ENCODE measurements at places on chromosomes 16 and 17.
A peak's percentile ranks its signal among the peaks of the same experiment; 100 is the strongest.

DNA sequence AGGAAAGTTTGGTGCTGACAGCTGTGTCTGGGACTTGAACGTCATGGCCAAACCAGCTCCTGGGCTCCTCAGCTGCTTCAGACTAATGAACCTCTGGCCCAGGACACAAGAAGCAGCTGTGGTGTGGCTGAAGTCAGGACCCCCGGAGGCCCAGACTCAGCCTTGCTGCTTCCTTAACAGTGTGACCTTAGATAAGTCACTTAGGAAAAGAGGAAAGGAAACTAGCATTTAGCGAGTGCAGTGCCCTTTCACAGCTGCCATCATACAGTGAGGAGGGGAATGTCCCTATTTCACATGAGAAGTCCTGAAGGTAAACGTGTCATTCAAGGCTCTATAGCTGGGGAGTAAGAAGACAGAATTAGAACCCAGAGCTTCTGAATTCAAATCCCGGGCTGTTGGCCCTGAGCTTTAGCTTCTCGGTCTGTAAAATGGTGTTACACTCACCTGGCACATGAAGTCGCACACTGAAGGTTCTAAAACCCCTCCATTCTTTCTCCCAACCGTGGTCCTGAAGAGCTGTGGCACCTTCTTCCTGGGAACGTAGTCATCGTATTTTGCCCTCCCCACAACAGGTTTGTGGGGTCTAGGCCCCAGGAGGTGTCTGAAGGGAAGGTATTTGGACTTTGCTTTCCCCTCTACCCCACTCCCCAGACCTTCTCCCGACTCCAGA is 910 bp upstream of the RAMP2 start:
- DNase-seq, result no peak

- no peak for DNase-seq
Measured at GRCh38 chr17:20158580-20158979, 149.4 kb downstream of the SPECC1 start.

GRCh38 chr17:12118617-12119016 is 97.9 kb downstream of the MAP2K4 start:
- no peak for DNase-seq

DNA sequence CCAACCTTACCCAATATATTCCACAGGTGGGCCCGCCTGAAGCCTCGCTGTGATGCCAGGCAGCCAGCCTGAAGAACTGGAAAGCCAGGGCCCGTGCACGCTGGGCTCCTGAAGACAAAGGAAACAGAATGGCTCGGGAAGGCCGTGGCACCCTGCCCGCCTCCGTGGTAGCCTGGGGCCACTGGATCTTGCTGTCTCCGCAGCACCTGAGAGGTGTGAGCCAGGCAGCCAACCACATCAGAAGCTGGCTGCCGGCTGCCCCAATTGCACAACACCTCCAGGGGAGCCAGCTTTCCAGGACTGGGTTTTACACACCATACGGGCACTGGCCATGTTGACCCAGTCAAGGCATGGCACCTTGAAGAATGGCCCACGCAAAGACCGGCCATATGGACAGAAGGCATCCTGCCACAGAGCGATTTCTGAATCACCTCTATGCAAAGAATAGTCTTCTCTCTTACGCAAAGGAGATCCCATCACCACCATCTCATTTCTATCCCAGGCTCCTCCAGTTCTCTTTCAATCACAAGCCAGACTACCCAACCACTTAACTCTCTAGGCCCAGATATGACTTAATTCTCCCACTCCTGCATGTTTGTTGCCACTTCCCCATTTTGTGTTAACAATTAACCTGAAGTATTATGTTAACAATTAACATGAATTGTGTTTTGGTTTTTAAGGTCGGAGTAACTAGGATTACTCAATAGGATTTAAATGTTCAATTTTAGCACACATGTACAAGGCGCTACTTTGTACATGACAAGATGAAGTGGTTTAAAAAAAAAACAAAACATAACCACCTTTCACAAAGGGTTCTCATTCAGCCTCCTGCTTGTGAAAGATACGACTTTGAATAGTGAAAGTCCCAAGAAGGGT is 32.1 kb downstream of the ZFHX3 start:
- DNase-seq, result no peak

DNA sequence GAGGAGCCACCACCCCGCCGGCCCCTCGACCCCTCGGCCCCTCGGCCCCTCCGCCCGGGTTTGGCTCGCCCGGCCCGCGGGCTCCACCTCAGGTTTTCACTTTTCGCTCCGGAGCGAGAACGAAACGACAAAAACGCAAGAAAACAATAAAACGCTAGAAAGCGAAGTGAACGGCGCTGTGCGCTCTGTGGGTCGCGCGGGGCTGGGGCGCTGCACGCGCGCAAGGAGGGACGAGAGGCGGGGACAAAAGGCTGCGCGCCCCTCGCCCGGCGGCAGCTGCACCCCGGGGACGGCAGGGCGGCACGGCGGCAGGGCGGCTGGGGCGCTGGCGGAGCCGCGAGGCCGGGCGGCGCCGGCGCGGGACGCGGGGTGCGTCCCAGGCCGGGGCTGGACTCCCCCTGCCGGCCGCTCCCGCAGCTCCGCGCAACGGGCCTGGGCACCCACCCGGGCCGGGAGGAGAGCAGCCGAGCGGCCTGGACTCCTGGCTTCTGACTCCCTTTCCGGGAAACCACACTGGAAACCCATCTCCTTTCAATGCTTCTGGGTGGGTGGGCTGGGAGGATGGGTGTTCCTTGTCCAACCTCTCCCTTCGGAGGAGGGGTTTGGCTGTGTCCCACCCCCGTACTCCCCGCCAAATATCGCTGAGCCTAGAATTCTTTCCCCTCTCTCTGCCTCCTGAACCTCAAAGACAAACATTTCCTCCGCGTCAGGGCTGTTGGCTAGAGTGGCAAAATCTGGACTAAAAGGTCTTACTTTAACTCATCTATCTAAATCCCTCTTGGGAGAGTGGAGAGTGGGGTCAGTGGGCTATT is 9.9 kb downstream of the TBX2 start:
- DNase-seq, result peak; percentile 61

- no peak for DNase-seq
Measured at GRCh38 chr17:72104863-72105234, 16.0 kb upstream of the SOX9 start.

DNA sequence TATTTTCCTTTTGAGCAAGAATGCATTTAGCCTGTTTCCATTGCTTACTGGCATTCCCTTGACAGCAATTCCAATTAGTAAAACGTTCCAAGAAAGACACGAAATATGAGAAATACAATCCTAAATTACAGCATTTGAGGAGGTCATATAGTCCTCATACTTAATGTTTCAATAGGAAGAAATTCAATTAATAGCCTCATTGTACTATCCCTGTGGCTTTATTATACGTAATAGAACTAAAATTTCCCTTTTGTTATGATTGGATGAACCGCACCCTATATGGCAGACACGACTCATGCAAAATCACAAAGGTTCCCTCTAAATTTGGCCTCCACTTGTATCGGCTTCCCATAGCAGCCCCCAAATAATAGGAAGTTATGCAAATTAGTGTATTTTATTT is 291.7 kb downstream of the CEP112 start:
- DNase-seq, result no peak

GRCh38 chr17:44247440-44247841 is 20.5 kb downstream of the SLC4A1 start:
- DNase-seq, result no peak

DNA sequence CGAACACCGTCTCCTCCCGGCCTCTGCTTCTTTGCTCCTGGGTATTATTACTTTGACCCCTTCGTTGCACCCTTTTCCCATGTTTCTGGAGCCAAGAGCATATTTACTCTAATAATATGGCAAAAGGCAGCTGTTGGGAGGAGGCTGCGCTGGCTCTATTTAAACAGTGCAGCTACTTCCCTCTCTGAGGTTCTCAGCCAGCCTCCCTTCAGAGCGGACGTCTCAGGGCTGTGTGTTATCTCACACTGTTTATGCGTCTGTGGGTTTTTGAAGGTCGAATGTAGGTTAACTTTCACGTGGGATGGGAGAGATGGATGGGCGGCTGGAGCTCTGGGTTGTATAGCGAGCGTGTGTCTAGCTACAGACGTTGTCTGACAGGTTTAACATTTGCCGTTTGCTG is 45.3 kb downstream of the COX4I1 start:
- no peak for DNase-seq

DNA sequence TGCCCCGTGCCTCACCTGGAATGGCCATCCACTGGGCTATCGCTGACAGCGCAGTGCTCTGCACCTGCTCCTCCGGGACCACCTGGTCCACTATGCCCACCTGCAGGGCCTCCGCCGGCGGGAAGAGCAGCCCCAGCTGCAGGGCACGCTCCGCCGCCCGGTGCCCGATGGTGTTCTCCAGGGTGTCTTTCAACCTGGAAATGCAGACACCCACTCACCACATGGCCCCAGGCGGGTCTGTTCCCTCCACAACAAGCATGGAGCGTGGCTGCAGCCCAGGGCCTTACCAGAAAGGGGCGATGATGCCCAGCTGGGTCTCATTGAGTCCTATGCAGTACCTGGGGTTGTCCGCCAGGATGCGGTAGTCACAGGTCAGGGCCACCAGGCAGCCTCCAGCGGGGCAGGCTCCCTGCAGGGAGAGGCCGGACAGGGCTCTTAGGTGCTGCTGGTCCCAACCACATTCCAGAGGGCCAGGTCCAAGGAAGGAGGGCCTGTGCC is 6.8 kb downstream of the DNASE1L2 start:
- DNase-seq, result no peak

GRCh38 chr17:2542056-2542455 is 30.4 kb upstream of the METTL16 start:
- DNase-seq, result no peak

- no peak for DNase-seq
Measured at GRCh38 chr16:19175492-19176262, 7.6 kb downstream of the SYT17 start.

GRCh38 chr16:57283214-57283958 is 1.1 kb downstream of the PLLP start:
- no peak for DNase-seq

GRCh38 chr17:16338391-16338790 is 14.9 kb downstream of the CENPV start:
- DNase-seq, result no peak

- DNase-seq, result peak; percentile 12
Measured at GRCh38 chr16:67112591-67113399, 3.1 kb downstream of the PHAF1 start.

DNA sequence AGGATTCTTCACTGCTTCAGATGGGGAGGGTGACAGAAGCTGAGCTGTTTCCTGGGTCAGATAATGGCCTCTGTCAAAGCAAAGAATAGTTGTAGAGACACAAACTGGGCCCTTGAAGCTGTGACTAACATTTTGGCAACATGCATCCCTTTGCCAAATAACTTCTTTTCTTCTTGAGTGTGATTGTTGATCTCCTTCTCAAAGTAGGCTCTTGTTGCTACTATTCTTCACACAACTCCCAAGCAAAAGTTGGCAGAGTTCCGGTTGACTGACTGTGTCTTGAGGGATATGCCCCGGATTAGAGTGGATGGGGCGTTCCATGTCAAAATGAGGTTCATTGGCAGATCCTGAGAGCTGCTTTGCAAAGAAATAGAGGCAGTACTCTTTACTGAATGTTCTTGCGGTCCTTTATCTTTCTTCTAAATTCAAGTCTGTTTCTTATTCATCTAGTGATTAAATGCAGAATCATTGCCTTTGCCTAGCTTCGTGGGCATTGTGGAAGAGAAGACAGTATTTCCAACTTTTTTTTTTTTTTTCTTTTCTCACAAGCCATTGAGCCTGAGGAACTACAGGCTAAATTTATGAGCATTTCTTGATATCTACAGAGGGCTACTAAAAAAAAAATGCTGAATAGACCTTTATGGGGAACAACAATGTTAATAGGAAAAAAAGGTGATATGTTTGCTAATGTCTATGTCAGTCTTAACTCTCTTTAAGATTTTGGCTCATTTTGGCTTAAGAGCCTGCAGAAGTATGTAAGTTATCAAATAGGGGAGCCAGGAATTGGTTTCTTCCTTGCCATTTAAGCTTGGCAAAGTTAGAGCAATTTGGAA is 5.8 kb downstream of the WIPF2 start:
- no peak for DNase-seq

DNA sequence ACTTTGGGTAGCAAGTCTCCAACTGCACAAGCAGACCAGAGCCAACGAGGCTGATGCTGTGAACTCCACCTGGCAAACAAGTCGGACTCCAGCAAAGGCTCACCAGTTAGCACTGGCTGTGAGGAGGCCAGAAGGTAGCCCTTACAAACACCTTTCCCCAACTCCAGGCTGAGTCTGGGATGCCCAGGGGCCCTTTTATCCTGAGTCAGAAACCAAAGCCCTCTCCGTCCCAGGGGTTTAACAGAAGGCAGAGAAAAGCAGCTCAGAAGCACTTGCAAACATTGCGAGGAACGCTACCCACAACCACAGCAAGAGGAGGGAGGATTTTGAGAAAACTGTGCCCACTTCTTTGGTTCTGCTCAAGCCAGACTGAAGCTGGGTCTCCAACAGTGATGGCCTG is 25.0 kb downstream of the CUEDC1 start:
- DNase-seq, result no peak

DNA sequence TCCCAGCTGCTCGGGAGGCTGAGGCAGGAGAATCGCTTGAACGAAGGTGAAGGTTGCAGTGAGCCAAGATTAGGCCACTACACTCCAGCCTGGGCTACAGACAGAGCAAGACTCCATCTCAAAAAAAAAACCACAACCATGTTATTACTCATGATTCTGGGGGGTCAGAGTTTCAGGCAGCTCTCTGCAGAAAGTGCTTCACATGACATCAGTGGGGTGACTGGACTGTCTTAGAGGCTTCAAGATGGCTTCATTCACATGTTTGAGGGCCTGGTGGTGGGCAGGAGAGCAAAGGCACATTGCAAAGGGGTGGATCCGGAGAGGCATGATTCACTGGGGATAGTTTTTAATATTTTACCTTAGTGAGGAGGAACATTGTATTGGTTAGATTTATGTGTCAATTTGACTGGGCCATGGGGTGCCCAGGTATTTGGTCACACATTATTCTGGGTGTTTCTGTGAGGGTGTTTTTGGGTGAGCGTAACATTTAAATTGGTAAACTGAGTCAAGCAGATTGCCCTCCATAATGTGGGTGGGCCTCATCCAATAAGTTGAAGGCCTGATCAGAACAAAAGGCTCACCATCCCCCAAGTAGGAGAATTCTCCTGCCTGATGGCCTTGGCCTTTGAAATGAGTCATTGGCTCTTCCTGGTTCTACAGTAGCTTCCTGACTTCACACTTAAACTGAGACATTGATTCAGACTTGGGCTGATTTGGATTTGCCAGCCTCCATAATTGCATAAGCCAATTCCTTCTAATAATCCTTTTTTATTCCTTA is 109.8 kb downstream of the GOSR1 start:
- DNase-seq, result no peak

- peak; percentile 71 for DNase-seq
Measured at GRCh38 chr17:45784741-45785479, 790 bp downstream of the CRHR1 start.

- DNase-seq, result no peak
Measured at GRCh38 chr16:47197536-47198179, 53.9 kb upstream of the NETO2 start.

- no peak for DNase-seq
Measured at GRCh38 chr17:68526548-68526947, 14.3 kb downstream of the PRKAR1A start.
